ENCODE measurements at places on chromosomes 16 and 17. TPM values are rescaled to one million over a fixed set of nuclear protein-coding genes. Genes with fewer than 3 reads are reported as not detected.

Gene PRAC2
- total RNA-seq: not detected

Gene HS3ST3A1
- 0.74 TPM for total RNA-seq

Gene CD300A
- total RNA-seq: 2.0 TPM

Gene CLEC19A
- not detected for total RNA-seq

Gene ZDHHC1
- 2.7 TPM for total RNA-seq

Gene HSD3B7
- 0.74 TPM for total RNA-seq

Gene RDM1
- 0.98 TPM for total RNA-seq

Gene KRT17
- total RNA-seq: 1.7 TPM

Gene MEOX1
- total RNA-seq: 0.25 TPM

Gene SEZ6
- total RNA-seq: 57.3 TPM

Gene ATP2C2
- 6.9 TPM for total RNA-seq

Gene SLC12A3
- not detected for total RNA-seq

Gene ACSM2A
- not detected for total RNA-seq

Gene GRIN2A
- 11.8 TPM for total RNA-seq

Gene C17orf50
- total RNA-seq: not detected

Gene ABCA6
- 1.7 TPM for total RNA-seq

Gene MVD
- 48.9 TPM for total RNA-seq

Gene ZNF597
- total RNA-seq: 3.2 TPM

Gene MARCHF10
- 0.25 TPM for total RNA-seq

Gene MYH2
- under 0.01 TPM for total RNA-seq

Gene FAM171A2
- total RNA-seq: 43.3 TPM

Gene METRN
- total RNA-seq: 6.9 TPM

Gene C17orf113
- total RNA-seq: 2.5 TPM

Gene TMC7
- 3.0 TPM for total RNA-seq

Gene HIC1
- total RNA-seq: 2.5 TPM

Gene G6PC3
- 11.3 TPM for total RNA-seq

Gene KCNJ16
- total RNA-seq: 5.2 TPM
